COR-L47 (cell line): ENCODE measurements at places on chromosomes 13 and 19.

DNA sequence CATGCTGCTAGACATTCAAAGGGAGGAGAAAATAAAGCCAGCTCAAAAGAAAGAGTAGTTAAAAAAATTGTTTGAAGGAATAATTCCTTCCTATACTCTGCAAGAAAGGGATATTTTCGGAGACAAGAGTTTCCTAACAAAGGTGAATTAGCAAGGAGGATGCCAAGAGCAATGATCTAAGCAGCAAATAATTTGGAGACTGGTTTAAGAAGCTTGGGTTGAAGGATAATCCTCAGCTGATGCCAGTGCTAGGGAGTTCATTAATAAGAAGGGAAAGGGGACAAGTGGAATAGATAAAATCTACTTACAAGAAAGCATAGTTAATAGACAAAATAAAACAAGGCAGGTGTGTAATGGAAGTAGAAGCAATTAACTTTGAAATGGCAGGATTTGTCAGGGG is 372.3 kb downstream of the NDFIP2 start:
- no peak for DNase-seq

GRCh38 chr19:14182476-14182875 is 23.5 kb downstream of the ADGRL1 start:
- DNase-seq: no peak

DNA sequence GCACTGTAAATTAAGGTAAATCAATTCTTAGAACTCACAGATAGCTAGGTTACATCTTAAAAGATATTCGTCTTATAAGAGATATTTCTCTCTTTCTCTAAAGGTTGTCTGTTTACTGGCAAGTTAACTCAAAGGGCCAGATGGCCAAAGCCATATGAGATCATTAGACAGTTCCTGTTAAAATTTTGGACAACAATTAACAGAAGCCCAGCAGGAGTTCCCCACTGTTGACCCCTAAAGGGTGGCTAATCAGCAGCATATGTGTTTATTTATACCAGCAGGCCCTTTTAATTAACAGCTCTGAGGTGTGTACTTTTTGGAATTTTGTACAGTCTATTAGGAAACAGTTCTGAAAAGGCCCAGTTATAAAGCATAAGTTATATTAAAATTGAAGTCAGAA is 245.8 kb downstream of the LIG4 start:
- DNase-seq: no peak

GRCh38 chr19:15815306-15815705 is at the start of gene OR10H1:
Gene OR10H1 (minus strand): TSS chr19:15815664. CDS start chr19:15808037, 7,627 bp downstream.
- no peak for DNase-seq

GRCh38 chr13:58625703-58626389 is 994.3 kb downstream of the PCDH17 start:
- no peak for DNase-seq

DNA sequence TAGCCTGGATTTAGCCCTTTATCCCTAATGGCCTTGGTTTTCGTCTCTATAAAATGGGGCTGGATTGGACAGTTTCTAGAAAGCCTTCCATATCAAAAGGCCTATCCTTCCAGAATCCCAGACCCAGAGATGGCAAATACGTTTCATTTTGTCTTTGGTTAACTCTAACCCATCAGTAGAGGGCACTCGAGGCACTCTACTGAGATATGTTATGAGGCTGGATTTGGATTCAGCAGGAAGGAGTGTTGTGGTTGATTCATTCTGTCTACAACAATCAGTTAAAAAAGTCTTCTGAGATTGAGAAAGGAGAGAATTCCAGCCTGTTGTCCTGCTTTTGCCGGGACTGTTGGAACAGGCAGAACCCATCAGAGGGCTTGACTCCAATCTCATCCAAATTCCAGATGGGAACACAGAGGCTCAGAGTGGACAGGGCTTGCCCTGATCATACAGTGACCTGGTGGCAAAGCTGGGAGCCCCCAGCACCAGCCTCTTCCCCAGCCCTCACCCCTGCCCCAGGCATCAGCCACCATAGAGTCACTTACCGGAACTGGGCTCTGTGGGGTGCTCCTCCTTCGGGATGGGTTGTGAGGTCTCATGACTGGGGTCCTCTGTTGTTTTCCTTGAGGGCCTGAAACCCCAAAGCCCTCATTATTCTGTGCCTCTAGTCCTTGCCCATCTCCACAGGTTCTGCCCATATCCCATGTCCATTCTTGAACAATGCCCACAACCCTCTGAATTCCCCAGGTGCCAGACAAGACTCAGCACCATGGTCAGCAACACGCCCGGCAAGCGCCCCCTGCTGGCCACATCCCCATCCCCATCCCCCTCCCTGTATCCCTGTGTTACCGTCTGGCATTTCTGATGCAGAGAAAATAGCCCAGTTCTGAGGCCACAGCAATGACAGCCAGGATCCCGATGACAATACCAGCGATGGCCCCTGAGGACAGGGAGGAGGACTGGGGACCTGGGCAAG is 12.3 kb upstream of the ZNF180 start:
- DNase-seq: peak; percentile 44

DNA sequence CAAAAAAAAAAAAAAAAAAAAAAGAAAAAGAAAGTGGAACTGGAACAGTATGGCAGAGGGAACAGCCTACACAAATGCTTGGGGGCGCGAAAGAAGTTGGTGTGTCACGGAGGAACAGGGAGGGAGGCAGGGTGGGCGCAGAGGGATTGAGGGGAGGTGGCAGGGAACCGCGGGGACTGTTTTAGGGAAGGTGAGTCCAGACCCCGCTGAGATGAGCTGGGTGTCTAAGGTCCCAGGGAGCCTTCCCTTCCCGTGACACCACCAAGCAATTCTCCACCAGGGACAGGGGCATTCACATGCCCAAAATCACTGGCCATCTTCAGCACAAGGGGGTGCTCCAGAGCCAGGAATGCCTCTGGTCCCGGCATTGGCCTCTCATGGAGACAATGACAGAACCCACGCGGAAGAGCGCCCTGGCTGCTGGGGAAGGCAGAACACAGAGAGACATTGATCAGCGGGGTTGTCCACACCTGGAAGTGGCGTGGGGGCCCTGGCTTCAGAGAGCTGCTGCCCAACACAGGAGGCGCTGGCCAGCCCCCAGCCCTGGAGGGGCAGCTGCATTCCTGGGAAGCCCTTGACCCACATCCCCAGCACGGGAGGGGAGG is 6.9 kb downstream of the PEAK3 start:
- DNase-seq: peak; percentile 76

DNA sequence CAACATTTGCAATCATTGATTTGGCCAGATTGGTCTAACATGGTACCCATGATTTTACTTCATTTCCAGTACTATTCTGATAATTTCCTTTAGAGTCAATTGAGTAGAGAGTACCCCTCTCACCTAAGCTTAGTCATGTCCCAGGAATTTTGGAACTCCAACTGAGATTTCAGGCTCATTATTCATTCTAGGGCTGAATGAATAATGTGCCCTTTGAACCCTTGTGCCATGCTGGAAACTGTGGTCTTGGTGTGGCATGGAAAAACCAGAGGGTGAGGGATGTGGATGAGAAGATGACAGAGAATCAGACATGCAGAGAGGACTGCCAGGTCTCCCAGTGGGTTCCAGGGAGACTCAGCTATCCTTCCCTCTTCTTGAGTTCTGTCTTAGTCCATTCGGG is 30.2 kb downstream of the ITM2B start:
- DNase-seq: no peak

- DNase-seq: no peak
Observed at GRCh38 chr19:11539495-11540365, 1.1 kb downstream of the CNN1 start.

DNA sequence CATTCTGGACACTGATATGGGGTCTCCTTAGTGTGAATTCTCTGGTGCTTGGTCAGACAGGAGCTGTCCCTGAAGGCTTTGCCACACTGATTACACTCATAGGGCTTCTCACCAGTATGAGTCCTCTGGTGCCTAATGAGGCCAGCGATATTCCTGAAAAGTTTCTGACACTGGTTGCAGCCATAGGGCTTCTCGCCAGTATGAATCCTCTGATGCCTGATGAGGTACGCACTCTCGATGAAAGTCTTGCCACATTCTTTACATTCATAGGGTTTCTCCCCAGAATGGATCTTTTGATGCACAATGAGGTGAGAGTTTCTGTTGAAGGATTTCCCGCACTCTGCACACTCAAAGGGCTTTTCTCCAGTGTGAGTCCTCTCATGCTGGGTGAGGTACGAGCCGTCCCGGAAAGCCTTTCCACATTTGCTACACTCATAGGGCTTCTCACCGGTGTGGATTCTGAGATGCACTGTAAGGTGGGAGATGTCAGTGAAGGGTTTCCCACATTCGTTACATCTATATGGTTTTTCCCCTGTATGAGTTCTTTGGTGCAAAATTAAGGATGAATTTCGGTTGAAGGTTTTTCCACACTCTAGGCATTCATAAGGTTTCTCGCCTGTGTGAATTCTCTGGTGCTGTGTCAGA is 22.4 kb downstream of the ZNF329 start:
- DNase-seq: no peak

GRCh38 chr13:39909634-39910033 is 254.2 kb downstream of the COG6 start:
- no peak for DNase-seq

DNA sequence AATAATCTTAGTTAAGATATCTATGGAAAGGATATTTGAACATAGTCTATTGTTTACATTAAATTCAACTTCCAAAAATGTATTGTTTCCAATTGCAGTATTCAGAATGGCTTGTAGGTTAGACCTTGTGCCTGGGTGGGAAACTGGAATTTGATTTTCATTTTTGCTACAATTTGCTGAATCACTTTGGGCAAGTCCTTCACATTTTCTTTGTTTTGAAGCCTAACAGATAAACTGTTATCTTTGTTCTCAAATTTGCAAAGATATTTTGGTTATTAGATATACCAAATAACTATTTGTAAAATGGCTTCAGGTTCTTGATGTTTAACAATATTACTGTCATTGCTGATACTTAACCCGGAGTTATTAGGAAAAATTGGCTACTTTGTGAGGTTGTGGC is 82.6 kb downstream of the WDFY2 start:
- no peak for DNase-seq

- DNase-seq: no peak
Observed at GRCh38 chr19:32471095-32471494, 65.5 kb downstream of the DPY19L3 start.

DNA sequence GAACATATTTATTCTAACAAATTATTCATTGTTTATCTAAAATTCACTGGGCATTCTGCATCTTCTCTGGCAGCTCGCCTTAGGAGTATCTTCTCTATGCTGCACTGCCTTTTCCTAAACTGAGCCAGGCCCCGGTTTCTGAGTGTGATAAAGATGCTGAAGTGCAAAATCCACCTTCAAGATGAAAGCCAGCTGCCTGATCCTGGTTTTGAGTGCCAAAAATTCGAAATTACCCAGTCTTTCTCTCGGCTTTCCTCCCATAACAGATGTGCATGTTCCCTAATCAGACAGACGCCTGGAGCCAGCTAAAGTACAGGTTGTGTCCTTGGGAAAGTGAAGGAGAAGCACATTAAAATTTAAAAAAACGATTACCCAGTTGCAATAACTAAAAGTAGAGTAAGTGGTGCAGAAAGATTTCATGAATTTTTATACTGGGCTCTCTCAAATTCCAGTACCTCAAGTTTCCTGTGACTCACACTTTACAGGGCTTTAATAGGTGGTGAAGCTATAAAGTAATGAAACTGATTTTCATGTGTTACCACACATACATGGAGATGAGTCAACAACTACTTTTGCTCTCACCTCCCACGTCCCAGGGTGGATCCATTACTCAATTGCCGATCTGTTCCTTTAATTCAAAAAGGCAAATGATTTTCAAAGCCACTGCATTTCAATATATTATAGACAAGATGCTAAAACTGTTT is 65.0 kb upstream of the GTF2F2 start:
- DNase-seq: no peak

GRCh38 chr19:12868540-12869112 is 12.6 kb downstream of the DNASE2 start:
- DNase-seq: no peak

GRCh38 chr13:95269756-95270155 is 31.5 kb downstream of the ABCC4 start:
- no peak for DNase-seq

DNA sequence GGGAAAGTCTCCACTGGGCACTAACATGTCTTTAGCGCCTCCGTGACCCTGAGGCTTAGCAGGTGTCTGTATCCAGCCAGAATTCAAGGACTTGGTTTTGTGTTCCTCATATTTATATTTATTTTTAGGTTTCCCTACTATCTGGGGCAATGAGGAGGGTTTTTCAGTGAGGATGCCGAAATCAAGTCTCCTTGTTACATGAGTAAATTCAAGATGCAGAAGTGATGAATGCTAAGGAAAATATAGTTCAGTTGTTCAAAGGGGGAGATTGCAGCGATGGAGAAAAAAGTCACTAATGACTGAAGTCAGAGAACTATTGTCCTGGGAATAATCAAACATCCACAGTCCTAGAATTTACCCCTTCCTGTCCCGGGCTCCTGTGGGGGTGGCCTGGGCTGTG is 791 bp upstream of the ADGRE2 start:
- DNase-seq: no peak

- peak; percentile 83 for DNase-seq
Observed at GRCh38 chr19:6087074-6087571, 23.2 kb downstream of the RFX2 start.

DNA sequence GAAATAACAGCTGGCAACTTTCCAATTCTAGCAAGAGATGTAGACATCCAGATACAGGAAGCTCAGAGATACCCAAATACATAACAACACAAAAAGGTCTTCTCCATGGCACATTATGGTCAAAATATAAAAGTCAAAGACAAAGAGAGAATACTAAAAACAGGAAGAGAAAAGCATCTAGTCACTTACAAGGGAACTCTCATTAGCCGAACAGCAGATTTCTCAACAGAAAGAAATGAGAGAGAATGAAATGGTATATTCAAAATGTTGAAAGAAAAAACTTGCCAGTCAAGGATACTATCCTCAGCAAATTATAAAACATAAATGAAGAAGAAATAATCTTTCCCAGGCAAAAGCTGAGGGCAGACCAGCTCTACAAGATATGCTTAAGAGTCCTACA is 12.4 kb downstream of the ZNF780A start:
- no peak for DNase-seq

- DNase-seq: no peak
Observed at GRCh38 chr19:46788968-46789338, 559 bp upstream of the SLC1A5 start.

- no peak for DNase-seq
Observed at GRCh38 chr19:3366753-3367627, 607 bp downstream of the NFIC start.

DNA sequence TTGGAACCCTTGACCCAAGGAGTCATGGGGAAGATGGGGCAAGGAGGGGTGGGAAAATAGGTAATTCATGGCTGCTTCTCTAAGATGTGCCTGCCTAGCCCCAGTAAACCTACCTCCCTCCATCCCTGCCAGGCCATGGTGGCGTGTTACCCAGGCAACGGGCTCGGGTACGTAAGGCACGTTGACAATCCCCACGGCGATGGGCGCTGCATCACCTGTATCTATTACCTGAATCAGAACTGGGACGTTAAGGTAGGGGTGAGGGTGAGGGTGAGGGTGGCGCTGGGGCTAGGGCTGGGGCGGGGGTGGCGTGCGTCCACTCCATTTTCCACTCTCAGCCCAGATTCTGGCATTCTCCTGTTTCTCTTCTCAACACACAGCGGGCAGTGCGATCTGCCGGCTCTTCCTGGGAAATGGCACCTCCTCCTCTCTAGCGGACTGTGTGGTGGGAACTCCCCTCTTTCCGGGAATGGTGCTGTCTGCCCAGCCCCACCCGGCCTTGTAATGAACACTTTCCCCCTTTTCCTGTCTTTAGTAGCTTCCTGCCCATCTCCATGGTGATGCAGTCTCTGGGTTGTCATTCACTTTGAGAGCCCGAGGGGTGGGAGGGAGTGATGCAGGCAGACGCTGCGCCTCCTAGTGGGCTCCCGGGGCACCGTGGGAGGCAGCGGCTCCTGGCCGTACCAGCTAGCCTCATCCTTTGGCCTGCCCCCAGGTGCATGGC is 7.6 kb downstream of the EGLN2 start:
- DNase-seq: no peak
